ENCODE measurements at places on chromosomes 16 and 17.

DNA sequence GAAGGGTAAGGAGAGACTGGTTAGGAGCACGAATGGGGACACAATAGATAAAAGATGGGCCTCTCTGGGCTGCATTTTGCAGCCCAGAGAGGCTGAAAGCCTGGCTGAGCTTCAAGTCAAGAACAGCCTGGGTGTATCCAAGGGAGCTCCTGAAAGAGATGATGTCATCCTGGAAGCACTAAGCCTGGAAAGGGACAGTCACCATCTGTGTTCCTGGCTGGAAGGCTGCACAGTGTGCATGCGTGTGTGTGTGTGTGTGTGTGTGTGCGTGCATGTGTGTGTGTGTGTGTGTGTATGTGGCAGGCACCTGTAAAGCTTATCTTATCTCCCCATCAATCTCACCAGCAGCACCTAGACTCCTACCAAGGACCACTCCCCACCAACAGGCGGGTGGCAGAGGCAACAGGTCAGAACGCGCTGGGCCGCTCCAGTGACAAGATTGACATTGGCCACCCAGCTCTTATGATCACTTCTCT, 44.1 kb downstream of the COG7 start:
- no peak for DNase-seq

DNA sequence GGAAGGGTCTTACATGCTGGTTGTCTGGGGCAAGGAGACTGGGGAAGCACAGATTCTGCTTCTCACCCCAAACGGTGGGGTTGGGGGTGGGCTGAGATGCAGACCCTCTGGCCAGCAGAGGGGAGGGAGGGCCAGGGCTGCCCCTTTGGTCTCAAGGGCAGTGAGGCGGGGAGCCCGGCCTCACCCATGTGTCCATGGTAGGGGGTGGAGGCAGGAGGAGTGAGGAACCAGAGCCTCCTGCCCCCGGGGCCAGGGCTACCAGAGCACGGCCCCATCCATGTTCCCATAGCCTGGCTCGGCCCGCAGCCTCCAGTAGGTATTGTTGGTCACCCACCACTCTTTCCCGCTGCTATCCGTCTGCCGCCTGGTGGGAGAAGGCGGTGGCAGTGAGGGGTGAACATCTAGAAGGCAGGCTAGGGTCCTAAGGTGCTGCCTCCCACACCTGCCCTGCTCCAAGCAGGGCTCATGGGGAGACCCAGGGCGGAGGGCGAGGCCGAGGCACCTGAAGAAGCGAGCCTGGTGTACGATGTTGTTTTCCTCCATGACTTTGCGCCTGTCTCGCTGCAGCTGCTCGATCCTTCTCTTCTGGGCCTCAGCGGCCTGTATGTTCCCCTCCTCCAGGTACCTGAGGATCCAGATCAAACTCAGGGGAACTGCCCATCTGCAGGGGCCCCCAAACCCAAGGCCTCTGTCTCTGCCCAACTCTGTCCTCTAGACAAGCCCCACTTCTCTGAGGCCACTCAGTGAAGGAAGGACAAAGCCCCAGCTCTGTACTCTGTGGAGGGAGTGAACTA, 13.4 kb downstream of the OSBPL7 start:
- DNase-seq = no peak

DNA sequence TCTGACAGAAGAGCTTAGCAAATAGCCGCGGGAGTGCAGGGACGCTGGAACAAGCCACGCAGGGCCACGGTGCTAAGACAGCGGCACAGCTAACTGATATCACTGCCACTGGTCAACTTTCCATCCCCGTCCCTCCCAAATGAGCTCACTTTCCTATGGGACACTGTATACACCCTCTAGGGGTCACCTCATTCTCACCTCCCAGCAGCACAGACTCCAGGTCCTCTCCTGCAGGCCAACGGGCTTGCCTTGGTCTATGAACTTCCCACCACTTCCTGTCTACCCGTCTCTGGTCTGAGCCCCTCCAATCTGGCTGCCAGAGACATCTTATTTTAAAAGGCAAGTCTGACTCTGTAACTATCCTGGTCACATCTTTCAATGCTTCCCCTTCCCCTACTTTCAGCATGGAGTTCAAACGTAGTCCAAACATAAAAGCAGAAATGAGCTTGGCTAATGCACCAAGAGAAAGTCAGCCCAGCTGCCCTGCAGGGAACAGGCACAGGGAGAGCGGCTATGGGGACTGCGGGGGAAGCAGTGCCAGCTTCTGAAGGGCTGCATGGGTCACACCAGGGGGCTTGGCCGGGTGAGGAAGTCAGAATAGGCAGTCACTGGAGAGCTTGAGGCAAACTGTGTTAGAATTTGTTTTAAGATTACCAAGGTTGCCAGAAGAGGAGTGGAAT, 26.3 kb upstream of the SLC38A8 start:
- DNase-seq = no peak

GRCh38 chr16:66910175-66910940, 8.3 kb downstream of the CDH16 start:
- DNase-seq = no peak

GRCh38 chr17:49859991-49860953, 12.4 kb upstream of the TAC4 start:
- no peak for DNase-seq

GRCh38 chr16:68486502-68487202, 38.3 kb upstream of the SMPD3 start:
- no peak for DNase-seq

- no peak for DNase-seq
Observed at GRCh38 chr17:7408252-7408727, 645 bp downstream of the NLGN2 start.

DNA sequence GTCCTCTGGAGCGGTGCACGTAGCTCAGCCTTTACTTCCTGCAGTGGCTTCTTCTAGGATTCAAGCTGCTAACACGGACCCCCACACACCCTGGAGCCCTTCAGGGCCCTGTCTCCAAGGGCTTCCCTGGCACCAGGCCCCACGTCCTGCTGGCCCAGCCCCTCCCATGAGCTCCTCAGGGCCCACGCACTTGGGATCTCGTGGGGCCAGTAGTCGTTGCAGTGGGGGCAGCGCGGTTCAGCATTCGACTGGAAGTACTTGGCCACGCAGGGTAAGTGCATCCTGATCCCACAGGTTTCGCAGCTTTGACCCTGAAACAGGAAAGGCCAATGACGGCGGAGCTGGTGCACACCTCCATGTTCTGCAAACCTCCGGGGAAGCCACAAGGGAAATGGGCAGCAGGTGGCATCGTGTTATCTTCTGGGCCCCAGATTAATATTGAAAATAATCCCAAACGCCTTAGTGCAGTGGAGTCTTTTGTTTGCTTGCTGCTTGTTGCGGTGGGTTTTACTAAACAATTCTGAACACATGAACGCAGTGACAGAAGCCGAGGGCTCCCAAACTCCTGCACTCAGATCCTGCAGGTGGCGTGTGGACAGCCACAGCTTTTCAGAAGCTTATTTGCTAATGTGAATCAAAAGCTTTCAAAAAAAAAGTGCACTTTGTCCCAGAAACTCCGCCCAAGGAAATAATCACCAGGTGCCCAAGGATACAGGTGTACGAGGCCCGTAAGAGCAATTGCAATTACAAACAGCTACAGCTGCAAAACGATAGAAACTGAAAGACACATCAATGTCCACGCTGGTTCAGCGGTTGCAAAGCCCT, 22.4 kb downstream of the KDM8 start:
- no peak for DNase-seq

DNA sequence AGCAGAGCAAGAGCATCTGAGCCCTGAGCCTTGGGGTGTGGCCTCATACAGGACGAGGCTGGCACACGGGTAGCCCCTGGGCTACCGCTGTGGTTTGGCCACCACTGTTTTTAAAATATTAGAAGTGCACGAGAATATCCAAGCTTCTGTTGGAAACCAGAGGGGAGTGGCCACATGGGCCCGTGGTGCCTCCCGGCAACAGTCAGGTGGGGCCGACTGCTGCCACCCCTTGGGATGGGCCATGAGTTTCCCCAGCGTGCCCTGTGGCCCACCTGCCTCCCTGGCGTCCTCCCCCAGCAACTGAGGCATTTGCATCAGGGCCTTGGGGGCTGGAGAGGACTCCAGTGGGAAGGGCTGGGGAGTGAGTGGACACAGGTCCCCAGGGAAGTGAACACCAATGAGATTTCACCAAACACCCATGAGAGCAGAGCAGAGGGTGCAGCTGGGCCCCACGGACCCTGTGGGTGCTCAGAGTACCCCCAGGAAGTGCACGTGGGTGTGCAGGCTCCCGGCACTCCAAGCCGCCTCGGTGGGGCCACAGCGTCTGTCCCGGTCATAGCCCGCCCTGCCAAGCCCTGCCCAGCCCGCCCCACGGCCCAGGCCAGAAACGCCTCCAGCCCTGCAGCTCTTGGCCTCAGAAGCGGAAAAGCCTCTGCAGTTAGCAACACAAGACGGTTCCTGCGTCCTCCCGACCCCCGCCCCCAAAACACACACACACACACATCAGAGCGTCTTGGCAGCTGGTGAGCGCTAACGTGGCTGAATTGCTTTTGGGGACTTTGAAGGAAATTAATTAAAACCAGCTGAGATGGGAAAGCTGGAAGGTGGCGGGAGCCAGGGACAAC, 22.7 kb downstream of the ZNF469 start:
- DNase-seq = no peak

GRCh38 chr16:67311607-67312488, 14.7 kb downstream of the KCTD19 start:
- peak; percentile 64 for DNase-seq

DNA sequence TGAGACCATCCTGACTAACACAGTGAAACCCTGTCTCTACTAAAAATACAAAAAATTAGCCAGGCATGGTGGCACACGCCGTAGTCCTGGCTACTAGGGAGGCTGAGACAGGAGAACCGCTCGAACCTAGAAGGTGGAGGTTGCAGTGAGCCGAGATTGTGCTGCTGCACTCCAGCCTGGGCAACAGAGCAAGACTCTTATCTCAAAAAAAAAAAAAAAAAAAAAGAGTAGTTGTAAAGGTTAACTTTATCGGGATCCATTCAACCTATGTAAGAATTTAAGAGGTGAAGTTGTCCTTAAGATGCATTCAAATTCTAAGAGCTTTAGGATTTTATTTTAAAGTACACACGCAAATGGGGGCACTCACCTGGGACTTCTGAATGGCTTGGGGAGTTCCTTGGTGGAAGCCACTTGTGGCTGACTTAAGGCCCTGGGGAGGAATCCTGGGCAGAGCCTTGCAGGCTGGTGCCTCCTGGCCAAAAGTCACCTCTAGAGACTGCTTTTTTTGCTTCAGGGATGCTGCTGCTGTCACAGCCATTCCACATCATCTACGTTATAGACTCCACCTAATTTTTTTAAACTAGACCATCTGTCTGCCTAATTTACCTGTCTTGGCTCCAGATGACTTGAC, 3.3 kb downstream of the CTCF start:
- no peak for DNase-seq

- no peak for DNase-seq
Observed at GRCh38 chr16:53964145-53964790, 260.3 kb downstream of the FTO start.

DNA sequence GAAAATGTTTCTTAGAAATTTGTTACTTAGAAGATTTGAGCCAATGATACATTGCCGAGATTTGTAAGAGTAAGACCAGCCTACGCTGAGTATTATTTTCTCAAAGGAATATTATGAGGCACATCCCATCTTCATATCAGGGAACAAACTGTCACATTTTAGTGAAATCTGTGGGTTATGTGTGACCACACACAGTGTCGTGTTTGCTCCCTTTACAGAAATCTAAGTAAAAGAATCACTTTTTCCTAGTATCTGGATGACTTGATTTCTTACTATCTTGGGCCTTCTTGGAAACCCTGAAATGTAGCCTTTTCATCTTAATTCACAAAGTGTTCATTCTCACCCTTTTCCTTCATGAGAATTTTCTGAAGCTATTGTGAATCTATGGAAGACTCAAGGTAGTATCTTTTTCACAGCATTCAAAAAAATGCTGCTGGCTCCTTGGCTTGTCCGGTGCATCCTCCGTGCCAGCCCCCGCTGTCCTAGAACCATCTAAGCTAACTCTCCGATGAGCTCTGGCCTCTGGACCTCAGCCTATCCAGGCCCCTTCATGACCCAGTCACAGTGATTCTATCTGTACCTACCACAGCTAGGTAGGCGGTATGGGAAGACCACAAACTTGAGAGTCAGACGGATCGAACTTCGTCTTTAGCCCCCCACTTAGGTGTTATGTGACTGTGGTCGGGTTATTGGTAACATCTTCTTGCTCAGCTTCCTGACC, 524.3 kb downstream of the MAF start:
- no peak for DNase-seq

DNA sequence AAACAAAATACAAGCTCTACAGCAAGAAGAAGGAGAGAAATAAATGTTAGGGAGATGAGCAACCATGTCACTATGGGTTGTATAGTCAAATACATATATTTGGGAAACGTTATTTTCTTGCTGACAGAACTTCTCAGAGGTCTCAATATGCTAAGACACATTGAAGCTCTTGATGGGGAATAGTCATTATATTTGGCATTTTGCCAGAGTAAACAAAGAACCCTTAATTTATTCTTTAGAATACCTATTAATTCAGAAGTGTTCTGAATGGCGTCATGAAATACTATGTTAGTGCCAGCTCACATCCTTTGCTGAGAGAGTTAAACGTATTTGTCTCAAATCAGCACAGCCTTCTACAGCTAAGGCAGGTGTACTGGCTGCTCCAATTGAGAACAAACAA, 458.9 kb downstream of the CDH13 start:
- no peak for DNase-seq

GRCh38 chr17:80573701-80574100, 29.1 kb downstream of the RPTOR start:
- DNase-seq = no peak

- DNase-seq = no peak
Observed at GRCh38 chr16:88638323-88639230, at the start of gene IL17C. TSS of gene IL17C (plus strand) at chr16:88638572. CDS start at chr16:88638642, 70 bp downstream.

GRCh38 chr17:18234853-18235380, 9.5 kb downstream of the LLGL1 start:
- no peak for DNase-seq

GRCh38 chr16:72285324-72285723, 113.4 kb upstream of the PMFBP1 start:
- DNase-seq = no peak

DNA sequence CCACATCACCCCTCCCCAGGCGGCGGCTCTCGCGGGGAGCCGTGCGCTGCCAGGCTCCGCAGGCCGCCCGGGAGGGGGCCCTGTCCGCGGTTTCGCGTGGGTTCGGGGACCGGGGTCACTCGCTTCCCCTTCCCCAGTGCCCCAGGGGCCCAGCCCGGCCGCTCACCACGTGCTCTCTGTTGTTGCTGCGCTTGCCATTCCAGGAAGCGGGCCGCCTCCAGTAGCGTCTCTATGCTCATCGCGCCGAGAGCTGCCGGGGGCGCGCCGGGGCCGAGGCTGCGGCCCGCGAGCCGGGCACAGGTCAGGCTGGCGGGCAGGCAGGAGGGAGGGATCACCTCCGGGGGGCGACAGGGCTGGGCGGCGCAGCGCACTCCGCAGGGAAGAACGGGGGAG, 390 bp downstream of the MNT start:
- peak; percentile 46 for DNase-seq

- DNase-seq = no peak
Observed at GRCh38 chr16:64586781-64587180, 535.1 kb downstream of the CDH11 start.

Measured in activated T-helper 1 cell treated with anti-CD3 and anti-CD28 coated beads, Interleukin-2, amount 50 U/mL, for 16 hours (primary cell).